Large intestine (tissue), 12 donors: ENCODE measurements at places on chromosomes 11 and 22. TPM values are rescaled to one million over a fixed set of nuclear protein-coding genes. Genes with fewer than 3 reads are reported as not detected.

The GRAMD1B gene
- polyA plus RNA-seq, result 51.5 TPM

The STX5 gene
- polyA plus RNA-seq, result 42.4 TPM

The FXYD6 gene
- 78.3 TPM for polyA plus RNA-seq

The RBMXL2 gene
- 0.45 TPM for polyA plus RNA-seq

The LRRC4C gene
- polyA plus RNA-seq, result 3.9 TPM

The OR8D1 gene
- polyA plus RNA-seq, result under 0.01 TPM

The CARS1 gene
- polyA plus RNA-seq, result 41.6 TPM
